ENCODE measurements at places on chromosomes 12 and 14.

DNA sequence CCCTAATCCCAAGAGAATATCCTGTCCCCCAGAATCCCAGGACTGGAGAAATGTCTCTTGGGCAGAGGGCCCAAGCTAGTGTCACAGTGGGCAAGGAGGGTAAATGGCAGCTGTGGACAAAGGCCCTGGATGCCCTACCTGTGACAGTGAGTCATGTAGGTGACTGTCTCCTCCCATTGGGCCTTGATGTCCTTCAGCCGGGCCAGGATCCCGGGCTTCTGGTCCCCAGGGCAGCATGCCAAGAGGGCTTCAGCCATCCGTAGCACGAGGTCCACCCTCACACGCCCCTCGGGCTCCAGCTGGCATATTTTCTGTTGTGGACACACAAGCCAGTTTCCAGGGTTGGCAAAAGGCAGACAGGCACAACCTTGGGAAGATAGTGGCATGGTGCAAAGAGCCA is 48.8 kb downstream of the SYNE3 start:
- no peak for DNase-seq

GRCh38 chr14:97359341-97359740 is 562.2 kb downstream of the VRK1 start:
- no peak for DNase-seq

GRCh38 chr14:99143793-99144192 is 128.2 kb downstream of the BCL11B start:
- DNase-seq = no peak

DNA sequence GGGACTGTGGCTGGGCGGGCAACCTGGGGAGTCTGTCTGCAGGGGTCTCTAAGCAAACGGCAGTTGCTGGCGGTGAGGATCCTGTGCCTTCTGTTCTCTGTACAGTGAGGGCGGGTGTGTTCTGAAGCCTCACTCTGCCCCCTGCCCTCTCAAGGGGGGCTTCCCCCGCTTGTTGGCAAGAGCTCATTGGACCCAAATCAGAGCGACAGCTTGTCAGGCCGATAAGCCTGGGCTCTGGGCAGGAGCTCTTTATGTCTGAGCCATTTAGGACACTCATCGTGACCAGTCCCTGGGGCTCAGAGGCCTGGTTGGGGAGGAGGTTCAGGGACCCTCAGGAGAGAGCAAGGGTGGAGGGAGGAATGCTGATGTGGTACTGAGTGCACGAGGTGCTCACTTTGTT is 136.0 kb downstream of the TSPAN9 start:
- no peak for DNase-seq

GRCh38 chr12:3362737-3363136 is 128.3 kb upstream of the PRMT8 start:
- no peak for DNase-seq

DNA sequence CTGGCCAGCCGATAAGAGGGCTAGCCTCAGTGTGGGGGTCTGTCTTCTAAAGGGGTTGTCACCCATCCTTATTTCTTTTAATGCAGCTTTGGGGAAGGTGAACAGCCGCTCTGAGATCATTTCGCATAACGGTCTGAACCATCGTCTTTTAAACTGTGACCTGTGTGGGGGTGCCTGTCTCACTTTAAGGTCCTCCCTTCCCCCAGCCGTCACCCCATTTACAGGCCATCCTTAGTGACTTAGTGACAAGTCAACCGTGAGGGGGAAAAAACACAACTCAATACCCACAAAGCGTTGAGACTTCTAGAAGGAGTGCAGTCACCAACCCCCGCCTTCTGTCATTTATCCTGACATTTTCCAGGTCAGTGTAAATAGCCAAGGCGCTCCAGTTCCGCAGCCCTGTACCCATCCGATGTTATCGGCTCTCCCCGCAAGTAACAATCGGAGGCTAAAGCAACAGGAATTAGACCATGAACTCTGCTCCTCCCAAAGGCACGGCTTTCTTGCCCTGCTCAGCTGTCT is 505 bp upstream of the DENND5B start:
- no peak for DNase-seq

DNA sequence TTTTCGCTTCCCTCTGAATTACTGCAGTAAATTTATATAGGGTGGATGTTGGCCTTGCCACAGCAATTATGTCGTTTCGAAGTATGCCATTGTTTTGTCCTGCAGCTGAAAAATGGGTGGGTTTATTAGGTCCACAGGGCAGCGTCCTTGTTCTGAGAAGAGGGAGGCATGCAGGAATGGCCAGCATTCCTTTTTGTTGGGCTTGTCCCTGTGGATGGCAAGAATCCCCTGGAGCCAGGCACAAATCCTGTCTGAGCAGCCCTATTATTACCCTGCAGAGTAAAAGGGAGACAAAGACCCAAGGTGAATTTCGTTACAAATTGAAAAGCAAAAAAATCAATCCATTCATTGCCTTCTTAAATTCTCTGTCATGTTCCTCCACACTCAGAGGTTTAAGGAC is 88.1 kb downstream of the CHST11 start:
- no peak for DNase-seq

- no peak for DNase-seq
Measured at GRCh38 chr12:94513527-94513926, 53.9 kb upstream of the CEP83 start.

- no peak for DNase-seq
Measured at GRCh38 chr12:131457028-131457310, 253.9 kb upstream of the SFSWAP start.

DNA sequence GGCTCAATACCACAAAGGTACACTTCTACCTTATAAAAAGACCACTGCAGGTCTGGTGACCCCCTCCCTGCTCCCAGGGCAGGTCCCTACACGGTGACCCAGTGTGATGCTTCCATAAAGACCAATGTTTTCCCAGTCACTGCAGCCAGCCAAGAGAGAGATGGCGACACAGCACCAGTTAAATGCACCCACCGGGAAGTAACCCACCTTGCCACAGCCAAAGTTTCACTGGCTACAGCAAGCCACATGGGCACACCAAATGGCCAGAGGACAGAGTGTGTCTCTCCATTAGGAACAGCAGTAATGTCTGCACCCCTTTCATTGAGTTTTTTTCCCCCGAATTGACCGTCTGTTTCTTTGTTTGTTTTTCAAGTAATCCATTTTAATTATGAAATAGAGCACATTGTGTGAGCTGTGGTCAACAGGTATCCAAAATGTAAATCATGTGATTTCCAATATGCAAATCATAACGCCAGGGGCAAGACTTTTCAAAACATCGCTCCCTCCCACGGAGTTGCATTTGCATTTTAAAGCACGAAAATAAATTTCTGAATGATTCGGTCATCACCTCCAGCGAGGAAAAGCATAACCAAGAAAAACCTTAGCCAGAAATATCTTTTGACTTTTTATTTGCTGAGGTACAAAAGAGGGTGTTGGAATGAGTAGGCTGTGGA is 48.9 kb upstream of the EML1 start:
- no peak for DNase-seq

DNA sequence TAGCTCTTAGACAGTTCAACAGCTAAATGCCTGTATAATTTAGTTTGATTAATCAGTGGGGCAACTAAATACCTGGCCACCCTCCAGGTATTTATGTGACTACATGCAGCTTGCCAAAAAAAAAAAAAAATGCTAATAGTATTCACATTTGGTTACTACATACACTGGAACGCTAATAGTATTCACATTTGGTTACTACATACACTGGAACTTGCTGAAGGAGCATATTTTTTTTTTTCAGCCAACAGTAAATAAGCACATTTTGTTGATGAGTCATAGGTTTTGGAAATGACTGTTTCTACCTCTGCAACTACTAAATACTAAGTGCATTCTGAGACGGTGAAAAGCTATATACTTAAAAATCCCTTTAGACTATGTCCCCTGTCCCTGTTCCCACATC is 1172.3 kb downstream of the LRFN5 start:
- no peak for DNase-seq

- DNase-seq = no peak
Measured at GRCh38 chr12:89800435-89800834, 91.8 kb upstream of the ATP2B1 start.

DNA sequence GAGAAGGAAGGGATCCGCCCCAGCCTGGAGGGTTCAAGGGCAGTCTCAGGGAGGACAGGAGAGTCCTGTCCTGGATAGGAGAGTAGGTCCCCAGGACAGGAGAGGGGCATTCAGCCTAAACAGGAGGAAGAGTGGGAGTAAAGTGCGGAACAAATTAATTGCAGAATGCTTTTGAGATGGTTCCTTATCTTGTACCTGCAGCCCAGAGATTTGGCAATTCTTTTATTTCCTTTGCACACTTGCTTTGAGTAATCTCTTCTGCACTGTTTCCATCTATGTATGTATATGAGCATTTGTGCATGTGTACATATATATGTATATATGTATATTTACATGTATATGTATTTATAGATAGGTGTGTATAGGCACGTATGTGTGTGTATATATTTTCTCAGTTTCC is 22.7 kb downstream of the PLEK2 start:
- DNase-seq = no peak

DNA sequence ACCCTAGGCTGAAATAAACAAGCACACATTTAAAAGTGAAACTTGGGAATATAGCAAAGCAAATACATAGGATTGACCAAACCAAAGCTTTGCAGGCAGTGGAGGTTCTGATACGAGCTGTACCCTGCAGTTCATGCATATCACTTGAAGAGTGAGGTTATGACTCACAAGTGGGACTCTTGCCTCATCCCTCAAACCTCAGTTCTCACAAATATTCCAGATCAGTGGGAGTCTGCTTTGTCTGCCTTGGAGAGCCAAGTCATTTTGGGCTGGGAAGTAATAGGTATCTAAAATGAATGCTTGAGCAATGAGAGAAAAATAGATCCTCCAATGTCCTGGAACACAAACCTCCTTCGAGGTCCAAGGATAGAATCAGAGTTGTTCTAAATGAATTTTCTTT is 116.4 kb downstream of the LRIG3 start:
- no peak for DNase-seq

- no peak for DNase-seq
Measured at GRCh38 chr12:87157791-87158190, 871.4 kb downstream of the C12orf50 start.

DNA sequence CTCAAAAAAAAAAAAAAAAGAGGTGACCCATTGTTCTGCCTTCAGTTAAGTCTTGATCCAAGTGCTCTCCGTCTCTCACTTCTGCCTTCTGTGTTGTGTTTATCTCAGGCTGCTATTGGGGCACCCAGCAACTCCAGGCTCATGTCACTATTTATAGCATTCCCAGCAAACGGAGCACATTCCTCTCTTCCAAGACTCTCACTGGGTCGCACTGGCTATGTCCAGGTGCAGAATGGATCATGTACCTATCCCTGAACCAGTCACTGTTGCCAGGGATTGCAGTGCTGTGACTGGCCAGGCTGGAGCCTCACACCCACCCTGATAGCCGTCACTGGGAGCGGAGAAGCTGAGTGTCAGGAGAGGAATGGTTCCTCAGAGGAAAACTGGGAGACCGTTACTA is 31.2 kb downstream of the RHOF start:
- no peak for DNase-seq

Measured in activated CD4-positive, alpha-beta T cell treated with anti-CD3 and anti-CD28 coated beads, Interleukin-2, amount 50 U/mL, for 4 hours (primary cell).